ENCODE measurements at places on chromosomes 1 and 21. TPM values are rescaled to one million over a fixed set of nuclear protein-coding genes. Genes with fewer than 3 reads are reported as not detected.

Gene DAB1
- 12.5 TPM for total RNA-seq

Gene PRELP
- total RNA-seq: 0.23 TPM

Gene SPRR1B
- not detected for total RNA-seq

Gene PEX19
- 40.4 TPM for total RNA-seq

Gene PCBP3
- 13.8 TPM for total RNA-seq

Gene ADIPOR1
- 71.0 TPM for total RNA-seq

Gene CYP2J2
- total RNA-seq: 1.6 TPM

Gene EXTL2
- total RNA-seq: 49.6 TPM

Gene TNNT2
- not detected for total RNA-seq

Gene DMRTA2
- total RNA-seq: 0.92 TPM

Gene FAM229A
- total RNA-seq: 2.3 TPM

Gene MTARC1
- total RNA-seq: 9.2 TPM

Gene BMP8B
- total RNA-seq: 1.4 TPM

Gene LMX1A
- total RNA-seq: 3.7 TPM

Gene C1QC
- total RNA-seq: 18.0 TPM

Gene FCRL4
- total RNA-seq: not detected

Gene IVL
- total RNA-seq: not detected

Gene TFF2
- not detected for total RNA-seq
